ENCODE measurements at places on chromosomes 4 and X.

DNA sequence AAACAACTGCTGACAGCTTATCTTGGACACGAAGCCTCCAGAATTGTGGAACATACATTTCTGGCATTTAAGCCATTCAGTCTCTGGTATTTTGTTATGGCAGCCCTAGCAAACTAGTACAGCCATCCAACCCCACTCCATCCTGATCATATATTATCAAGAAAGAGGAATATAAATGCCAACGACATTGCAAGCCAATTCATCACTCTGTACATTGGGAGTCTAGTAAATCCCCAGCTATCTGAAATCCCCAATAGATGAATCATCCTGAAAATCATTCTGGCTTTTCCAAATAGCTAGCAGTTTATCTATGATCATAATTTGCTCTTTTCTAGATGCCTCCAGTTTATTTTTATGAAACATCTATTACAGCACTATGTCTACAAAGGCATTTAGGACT, 41.1 kb downstream of the FRMD7 start:
- no peak for DNase-seq

GRCh38 chr4:128323401-128323800, 35.8 kb upstream of the PGRMC2 start:
- DNase-seq = no peak

- no peak for DNase-seq
Observed at GRCh38 chrX:143401160-143401559, 116.1 kb downstream of the SPANXN3 start.

DNA sequence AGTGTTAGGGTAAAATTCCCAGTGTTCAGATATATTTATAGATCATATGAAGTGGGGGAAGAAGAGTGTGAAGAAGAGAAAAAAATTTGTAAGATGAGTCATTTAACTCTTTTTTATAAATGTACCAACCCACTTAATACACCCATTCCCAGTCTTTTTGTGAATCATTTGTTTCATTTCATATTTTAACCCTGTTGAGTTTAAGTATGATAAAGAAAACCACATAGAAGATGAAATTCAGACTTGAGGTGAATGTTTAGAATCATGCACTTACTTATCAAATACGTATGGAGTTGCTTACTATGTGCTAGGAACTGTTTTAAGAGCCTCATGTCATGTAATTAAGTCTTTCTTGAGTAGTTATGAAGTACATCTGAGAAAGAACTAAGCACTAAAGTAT, 56.6 kb upstream of the DAPP1 start:
- DNase-seq = no peak

DNA sequence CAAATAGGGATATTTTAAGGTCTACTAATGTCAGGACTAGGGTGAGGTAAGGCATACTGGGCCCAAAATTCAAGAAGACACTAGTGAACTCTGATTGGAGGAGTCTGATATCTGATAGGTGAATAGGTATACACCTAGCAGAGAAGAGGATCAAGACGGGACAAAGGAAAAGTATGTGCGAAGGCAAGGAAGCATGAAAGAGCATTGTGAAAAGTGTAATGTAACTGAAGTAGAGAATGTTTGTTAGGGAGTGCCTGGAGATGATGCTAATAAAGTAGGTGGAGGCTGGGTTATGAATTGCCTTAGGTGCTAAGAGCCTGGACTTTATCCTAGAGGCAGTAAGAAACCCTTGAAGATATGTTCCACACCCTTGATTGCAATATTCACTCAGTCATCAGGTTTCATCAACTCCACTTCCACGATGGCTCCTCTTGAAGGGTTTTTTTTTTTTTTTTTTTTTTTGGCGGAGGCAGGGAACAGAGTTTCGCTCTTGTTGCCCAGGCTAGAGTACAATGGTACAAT, 49.9 kb upstream of the XIAP start:
- DNase-seq = no peak

DNA sequence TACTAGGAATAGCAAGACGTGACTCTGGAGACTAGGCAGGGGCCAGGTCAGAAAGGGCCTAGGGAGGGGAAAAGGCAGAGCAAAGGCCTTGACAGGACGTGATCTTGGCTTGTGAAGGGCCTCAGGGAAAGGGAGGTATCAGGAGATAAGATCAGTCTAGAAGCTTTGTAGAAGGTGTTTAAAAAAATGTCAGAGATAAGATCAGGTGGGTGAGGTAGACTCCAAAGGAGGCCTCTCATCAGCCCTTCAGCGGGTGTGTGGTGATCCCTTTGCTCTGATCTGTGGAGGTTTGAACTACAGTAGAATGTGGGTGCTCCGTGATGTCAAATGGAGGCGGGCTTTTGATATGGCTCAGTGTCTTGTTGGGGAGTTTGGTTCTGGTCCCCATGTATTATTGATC, 78.8 kb upstream of the PRPS1 start:
- no peak for DNase-seq

DNA sequence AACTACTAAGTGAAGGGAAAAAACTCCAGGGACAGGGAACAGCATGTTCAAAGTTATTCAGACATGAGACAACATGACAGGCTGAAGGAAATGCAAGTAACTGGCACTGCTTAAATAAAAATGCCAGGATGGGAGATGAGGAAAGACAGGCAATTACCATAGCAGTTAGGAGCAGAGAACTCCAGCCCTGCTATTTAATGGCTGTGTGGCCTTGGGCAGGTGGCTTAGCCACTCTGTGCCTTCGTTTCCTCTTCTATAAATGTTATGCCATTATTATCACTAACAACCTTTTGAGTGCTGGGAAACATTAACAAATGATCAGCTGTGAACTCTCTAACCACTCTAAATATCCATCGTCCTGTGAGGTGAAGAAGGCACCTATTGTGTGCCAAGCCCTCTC, 32.7 kb downstream of the PROM1 start:
- no peak for DNase-seq

GRCh38 chrX:107834275-107835201, 8.9 kb downstream of the MID2 start:
- DNase-seq = no peak

GRCh38 chr4:158146736-158147135, 26.1 kb downstream of the GASK1B start:
- no peak for DNase-seq

- DNase-seq = no peak
Observed at GRCh38 chr4:107691378-107691777, 28.7 kb downstream of the PAPSS1 start.

- no peak for DNase-seq
Observed at GRCh38 chr4:56757261-56757746, 64.2 kb downstream of the SPINK2 start.

DNA sequence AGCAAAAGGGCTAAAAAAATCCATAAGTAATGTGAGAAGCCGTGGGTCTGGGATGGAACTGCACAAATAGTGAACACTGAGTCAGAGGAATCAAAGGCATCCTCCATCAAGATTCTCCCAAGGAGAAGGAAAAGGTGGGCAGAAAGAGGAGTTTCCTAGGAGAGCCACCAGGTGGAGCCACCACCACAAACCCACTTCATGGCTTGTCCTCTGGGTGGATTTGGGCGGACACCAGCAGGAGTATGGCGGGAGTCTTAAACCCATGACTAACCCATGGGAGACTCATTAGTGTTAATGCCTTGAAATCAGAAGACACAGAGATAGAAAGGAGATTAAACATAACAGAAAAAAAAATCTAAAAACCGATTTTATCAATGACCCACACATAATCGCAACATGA, 147.7 kb downstream of the SH3KBP1 start:
- DNase-seq = peak; percentile 61

DNA sequence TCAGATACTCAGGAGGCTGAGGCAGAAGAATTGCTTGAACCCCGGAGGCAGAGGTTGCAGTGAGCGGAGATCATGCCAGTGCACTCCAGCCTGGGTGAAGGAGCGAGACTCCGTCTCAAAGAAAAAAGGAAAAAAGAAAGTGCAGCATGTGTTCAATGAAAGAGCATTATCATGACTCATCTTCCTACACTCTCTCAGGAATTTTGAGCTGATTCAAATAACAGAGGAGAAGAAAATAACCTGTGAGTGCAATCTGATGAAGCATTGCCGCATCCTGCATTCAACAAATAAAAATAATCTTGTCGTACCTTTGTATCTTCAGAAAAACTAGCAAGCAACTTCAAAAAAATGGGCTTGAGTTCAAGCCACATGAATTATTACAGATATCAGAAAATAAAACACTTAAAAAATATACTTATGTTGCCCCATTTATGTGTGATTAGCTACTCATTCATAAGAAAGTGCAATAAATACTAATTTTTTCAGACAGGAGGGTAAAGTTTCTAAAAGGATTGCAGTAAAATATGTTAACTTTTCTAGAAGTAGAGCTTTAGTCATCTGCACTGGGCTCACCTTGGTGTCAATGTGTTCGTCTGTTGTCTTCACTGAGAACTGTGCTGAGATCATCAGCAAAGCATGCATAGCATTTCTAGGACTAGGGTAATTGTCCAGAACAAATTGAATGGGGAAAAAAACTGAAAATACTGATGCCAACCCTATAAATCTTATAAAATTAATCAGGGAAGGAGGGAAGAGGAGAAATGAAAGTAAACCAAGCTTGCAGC, 90.4 kb upstream of the VCX3B start:
- DNase-seq = no peak

GRCh38 chr4:120672076-120672475, 250.4 kb downstream of the PRDM5 start:
- DNase-seq = no peak

DNA sequence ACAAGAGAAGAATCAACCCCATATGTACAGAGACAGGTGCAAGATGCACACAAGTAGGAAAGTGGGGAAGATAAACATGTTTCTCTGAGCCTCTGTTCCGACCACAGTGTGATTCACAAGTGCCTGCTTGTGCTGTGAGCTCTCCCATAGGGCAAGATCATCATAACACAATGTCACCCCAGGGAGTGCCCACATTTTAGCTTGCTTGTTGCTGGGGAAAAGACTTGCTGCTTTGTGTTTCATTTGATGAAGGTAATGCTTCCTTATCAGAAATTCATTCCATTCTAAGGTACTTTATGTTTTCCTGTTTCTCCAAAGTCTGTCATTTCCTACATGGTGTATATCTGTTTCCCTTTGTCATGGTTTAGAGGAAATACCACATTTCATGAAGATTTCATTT, 304.5 kb upstream of the DIPK2B start:
- DNase-seq = no peak

GRCh38 chrX:100682939-100683338, 38.9 kb downstream of the SRPX2 start:
- DNase-seq = no peak

- DNase-seq = no peak
Observed at GRCh38 chr4:24915121-24915922, 2.5 kb upstream of the CCDC149 start.

DNA sequence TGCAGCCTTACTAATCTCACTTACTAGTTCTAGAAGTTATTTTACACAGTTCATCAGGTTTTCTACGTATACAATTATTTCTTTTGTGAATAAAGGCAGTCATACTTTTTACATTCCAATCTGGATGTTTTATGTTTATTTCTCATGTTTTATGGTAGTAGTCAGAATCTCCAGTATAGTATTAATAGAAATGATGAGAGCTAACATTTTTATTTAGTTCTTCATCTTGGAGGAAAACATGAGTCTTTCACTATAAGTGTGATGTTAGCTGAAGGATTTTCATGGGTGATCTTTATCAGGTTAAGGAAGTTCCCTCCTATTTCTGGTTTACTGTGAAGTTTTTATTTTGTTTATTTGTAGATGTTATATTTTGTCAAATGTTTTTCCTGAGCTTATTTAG, 256.1 kb upstream of the GIMD1 start:
- no peak for DNase-seq

GRCh38 chrX:124455966-124456365, 109.6 kb downstream of the SH2D1A start:
- no peak for DNase-seq

GRCh38 chr4:161273607-161274006, 890.2 kb downstream of the FSTL5 start:
- DNase-seq = no peak

GRCh38 chrX:71859637-71860036, 51.0 kb upstream of the NHSL2 start:
- peak; percentile 6 for DNase-seq

- DNase-seq = peak; percentile 24
Observed at GRCh38 chr4:1333256-1333655, 13.8 kb upstream of the UVSSA start.

GRCh38 chr4:20347531-20347930, 95.8 kb downstream of the SLIT2 start:
- DNase-seq = no peak

- peak; percentile 3 for DNase-seq
Observed at GRCh38 chr4:118224243-118224829, 128.5 kb downstream of the PRSS12 start.

DNA sequence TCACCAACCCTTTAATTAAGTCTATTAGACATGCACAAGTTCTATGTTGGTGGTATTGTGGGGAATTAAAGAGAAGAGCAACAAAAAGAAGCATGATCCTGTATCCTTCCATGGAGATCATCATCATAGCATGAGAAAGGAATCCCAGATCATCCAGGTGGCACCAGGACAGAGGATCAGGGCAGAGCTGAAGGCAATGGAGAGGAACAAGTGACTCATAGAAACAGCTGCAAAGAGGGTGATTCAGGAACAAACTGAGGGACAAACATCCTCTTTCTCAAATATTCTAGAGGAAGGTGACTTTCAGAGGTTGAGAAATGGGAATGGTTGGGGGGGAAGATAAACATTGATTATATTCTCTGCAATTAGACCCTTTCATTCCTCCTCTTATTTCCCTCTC, 105.5 kb upstream of the OTUD4 start:
- peak; percentile 1 for DNase-seq

- DNase-seq = no peak
Observed at GRCh38 chr4:85420831-85421230, 54.1 kb upstream of the ARHGAP24 start.

DNA sequence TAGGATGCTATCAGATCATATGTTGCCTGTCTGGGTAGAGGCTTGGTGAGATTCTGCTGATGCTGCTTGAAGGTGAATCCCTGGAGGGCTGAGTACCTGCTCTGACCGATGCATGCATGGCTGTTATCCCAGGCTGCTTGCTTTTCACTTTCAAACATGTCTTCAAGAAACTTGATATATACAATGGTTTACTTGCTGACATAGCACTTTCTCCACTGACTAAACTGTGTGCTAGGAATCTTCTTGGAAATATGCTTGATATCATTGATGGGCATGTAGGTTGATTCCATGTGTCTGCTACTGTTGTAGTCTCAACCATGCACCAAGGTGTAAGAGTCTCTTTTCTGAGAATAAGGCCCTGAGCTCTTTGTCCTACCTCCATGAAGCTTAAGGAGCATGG, 79.6 kb upstream of the WDR1 start:
- DNase-seq = no peak

GRCh38 chr4:169987327-169988228, 38.6 kb downstream of the MFAP3L start:
- no peak for DNase-seq

DNA sequence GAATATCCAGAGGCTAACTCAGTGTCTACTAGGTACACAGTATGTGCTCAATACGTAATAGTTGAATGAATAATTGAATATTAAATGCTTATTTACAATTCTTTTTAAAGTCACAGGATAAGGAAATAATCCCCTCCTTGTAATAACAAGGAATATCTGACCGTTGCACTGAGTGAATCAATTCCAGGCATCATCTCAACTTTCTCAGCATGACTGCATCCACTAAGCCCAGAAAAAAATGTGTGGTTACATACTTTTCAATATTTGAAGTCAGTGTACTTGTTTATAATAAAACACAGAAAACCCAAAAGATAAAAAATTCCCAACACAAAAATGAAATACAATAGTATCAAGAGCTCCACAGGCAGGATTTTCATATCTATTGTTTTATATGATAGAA, 105.4 kb downstream of the TMEM144 start:
- no peak for DNase-seq

- DNase-seq = no peak
Observed at GRCh38 chr4:128528793-128529553, 241.4 kb upstream of the PGRMC2 start.

All from inflammatory macrophage (primary cell).